ENCODE measurements at places on chromosomes 4 and X. TPM values are rescaled to one million over a fixed set of nuclear protein-coding genes. Genes with fewer than 3 reads are reported as not detected.

CT47B1 gene
- not detected for total RNA-seq

CLCN4 gene
- total RNA-seq = not detected

VCX3B gene
- not detected for total RNA-seq

GPM6B gene
- total RNA-seq = not detected

CTAG2 gene
- total RNA-seq = not detected
